ENCODE measurements at places on chromosomes 3 and 15. TPM values are rescaled to one million over a fixed set of nuclear protein-coding genes. Genes with fewer than 3 reads are reported as not detected.

Gene CLDN18
- 0.87 TPM for polyA plus RNA-seq

Gene SNX33
- polyA plus RNA-seq: 20.8 TPM

Gene NUP210
- 31.8 TPM for polyA plus RNA-seq

Gene MAGEL2
- 5.6 TPM for polyA plus RNA-seq

Gene PAK6
- 6.8 TPM for polyA plus RNA-seq

Gene AP3B2
- polyA plus RNA-seq: 4.5 TPM

Gene TRIM42
- not detected for polyA plus RNA-seq

Gene LINGO1
- 22.4 TPM for polyA plus RNA-seq

Gene TMEM212
- 0.30 TPM for polyA plus RNA-seq

Gene FBXL2
- 30.4 TPM for polyA plus RNA-seq

Gene BFSP2
- not detected for polyA plus RNA-seq

DNA sequence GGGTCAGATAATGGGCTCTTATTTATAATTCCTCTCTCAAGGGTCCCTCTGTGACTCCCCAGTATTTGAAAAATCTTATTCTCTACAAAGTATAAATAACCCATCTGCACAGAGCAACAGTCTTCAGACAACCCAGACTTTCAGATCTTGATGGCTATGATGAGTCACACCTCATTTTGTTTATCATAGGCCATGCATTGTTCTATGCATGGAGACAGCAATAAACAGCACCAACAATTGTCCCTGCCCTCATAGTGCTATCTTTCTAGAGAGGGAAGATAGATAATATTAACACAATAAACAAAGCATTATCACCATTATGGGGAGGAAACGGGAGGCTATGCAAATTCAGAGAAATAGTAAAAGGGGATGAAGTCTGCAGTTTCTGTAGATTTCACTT lies 13.4 kb downstream of the FHIT start:
- DNase-seq: no peak

DNA sequence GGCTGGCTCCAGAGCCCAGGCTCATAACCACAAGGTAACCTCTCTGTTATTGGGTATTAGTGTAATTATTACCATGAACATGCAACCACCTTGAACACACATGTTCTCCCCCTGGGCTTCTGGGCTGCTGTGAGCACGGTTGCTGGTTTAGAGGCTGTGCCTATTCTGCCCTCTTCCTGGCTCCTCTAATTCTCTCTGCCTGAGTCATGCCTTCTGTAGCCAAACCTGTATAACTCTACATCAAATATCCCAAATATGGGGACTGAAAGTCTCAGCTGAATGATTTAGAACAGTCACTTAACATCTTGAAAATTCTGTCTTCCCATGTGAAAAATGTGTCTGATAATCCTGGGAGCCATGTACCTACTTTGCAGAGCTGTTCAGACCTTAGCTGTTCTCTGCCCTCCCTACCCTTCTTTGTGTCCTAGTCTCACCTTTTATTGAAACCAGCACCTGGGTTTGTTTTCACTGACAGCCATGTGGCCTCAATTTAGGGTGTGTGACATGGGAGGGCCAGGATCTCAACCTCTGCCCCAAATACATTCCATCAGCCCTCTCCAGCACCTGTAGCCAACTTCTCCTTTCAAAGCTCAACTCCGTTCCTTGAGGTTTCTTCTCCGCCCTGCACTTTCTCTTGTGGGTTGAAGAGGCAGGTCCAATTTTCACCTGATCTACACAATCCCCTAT lies 60.7 kb downstream of the PDZRN3 start:
- no peak for DNase-seq

DNA sequence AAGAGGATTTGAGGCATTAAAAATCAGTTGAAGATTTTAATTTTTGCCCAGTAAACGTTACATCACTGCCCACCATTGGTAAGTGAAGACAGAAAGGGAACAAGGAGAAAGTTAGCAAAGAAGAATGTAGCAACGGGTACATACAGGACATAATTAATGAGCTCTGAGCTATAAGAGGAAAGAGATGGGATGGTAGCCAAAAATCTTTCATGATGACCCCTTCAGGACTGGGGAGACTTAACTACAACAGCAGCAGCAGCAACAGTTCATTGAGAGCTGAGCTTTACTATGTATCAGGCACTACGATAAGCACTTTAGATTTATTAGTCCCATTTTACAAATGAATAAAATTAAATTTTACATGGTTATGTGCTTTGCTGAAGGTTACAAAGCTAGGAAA lies 18.4 kb downstream of the EMC4 start:
- DNase-seq: no peak

DNA sequence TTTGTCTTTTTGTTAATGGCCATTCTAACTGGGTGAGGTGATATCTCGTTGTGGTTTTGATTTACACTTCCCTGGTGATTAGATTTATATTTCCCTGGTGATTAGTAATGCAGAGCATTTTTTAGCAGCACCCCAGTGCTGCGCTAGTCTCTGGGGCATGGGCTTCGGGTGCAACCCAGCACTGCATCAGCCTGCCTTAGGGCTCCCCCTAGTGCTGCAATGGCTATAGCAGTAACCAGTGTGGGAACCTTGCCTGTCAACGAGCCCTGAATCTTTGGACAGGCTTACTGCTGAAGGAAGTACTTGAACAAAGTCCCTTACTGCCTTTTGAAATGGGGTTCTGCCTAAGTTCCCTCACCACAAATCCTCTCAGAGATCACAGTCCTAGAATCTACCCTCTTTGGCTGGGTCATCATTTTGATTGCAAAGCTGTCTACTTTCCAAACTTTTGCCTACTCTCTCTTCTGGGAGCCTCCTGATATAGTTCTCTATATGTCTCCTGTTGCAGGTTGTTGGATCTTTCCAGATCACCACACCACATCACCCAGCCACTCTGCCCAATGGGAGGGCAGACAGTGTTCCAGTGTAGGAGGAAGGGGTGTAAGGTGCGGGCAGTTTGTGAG lies 79.2 kb upstream of the CCNL1 start:
- peak; percentile 24 for DNase-seq

- no peak for DNase-seq
Measured at GRCh38 chr3:29291260-29291981, 10.6 kb downstream of the RBMS3 start.

- DNase-seq: no peak
Measured at GRCh38 chr3:52998771-52999513, 46.9 kb downstream of the SFMBT1 start.

- DNase-seq: no peak
Measured at GRCh38 chr3:139455206-139455605, 21.1 kb downstream of the RBP2 start.

- no peak for DNase-seq
Measured at GRCh38 chr15:69869291-69869690, 228.4 kb downstream of the TLE3 start.

DNA sequence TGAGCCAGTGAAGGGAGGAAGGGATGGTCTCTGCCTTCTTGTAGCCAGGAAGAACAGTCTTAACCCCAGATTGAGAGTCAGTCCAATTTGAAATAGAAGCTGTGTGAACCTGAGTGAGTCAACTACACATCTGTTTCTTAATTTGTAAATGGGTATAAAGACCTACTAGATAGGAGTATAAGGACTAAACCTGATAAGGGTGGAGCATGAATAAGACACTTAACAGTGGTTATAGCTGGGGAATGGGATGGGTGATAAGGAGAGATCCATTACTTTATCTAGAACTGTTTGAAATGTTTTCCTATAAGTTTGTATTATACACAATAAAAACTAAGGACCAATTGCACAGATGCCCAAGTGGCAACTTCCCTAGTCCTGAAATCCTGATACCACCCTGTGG lies 1.4 kb downstream of the MAN2C1 start:
- no peak for DNase-seq

- no peak for DNase-seq
Measured at GRCh38 chr3:78969483-78969882, 798.3 kb downstream of the ROBO1 start.

GRCh38 chr3:147130461-147130860 lies 275.9 kb downstream of the ZIC4 start:
- no peak for DNase-seq

DNA sequence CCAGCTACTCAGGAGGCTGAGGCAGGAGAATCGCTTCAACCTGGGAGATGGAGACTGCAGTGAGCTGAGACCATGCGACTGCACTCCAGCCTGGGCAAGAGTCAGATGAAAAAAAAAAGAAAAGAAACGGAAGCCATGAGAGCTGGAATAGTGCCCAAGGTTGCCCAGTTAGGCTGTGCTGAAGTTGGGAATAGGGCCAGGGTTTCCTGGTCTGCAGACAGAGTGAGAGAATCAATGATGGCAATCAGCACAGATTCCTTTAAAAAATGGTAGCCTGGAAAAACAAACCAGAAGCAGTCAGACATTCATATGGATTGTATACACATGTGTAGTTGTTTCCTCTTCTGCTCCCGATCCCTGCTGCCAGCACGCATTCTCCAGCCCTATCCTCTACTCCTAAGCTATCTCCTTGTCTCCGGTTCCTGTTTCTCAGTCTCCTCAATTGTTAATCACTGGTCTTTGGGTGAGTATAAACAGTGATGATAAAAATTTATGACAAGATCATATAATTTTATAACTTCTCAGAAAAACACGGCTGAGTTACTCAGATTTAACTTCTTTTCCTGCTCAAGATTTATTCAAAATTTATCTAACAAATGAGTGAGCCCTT lies 316.2 kb upstream of the UMPS start:
- DNase-seq: no peak

DNA sequence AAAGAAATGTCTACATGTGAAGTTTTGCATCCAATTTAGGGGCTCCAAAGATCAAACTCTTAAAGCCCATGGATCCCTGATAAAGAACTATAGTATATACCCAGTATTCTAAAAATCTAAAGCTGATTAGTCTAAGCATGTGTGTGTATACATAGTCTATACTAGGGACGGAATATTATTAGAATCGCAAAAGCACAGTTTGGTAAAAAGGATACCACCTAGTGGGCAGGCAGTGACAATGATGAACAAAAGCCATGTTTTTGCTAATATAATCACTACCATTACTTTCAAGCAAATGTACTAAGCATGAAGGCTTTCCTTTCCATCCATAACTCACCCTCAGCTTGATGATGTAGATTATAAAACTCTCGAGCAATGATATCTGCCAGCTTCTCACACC lies 16.5 kb downstream of the POLQ start:
- no peak for DNase-seq

DNA sequence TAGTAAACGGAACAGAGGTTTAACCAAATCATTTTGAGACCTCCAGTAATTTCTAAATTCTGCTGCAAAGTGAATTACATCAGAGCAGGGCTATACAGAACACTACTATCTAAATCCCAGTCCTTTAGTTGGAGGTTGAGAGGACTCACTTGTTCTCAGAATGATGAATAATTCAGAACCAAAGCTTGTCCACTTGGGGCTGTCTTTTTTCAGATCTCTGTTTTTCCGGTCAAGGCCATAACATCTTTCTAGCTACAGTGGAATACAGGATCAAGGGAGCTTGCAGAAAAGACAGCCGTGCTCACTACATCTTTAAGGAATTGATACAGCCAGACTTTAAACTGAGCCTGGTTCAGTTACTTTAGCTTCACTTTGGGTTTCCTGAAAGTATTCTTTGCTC lies 194.5 kb downstream of the EFHB start:
- DNase-seq: no peak
